ENCODE measurements at places on chromosomes 1 and 21. TPM values are rescaled to one million over a fixed set of nuclear protein-coding genes. Genes with fewer than 3 reads are reported as not detected.
A peak's percentile ranks its signal among the peaks of the same experiment; 100 is the strongest.

Gene PRR9
- total RNA-seq: not detected

Gene C2CD4D
- total RNA-seq: 0.96 TPM

Gene CBS
- 23.3 TPM for total RNA-seq

Gene MCOLN2
- 60.6 TPM for total RNA-seq

Gene ARV1
- total RNA-seq: 16.0 TPM

Gene UQCRHL
- 1.6 TPM for total RNA-seq

Gene CHRM3
- not detected for total RNA-seq

Gene KCNN3
- not detected for total RNA-seq

DNA sequence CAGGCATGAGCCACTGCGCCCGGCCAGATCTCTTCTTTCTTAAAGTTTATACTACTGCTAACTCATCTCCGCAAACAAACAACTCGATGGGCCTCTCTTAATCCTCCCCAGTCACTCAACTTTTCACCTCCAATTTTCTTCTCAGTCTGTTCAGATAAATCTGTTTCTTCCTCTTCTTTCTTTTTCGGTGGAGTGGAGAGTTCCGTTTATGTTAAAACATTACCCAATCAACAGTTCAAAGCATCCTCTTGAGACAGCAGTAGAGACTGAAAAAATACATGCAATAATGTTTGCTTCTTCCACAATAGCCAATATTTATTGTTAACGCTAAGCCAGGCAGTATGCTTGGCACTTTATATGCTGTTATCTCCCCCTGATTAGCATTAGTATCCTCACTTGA, 1.4 kb upstream of the ANKRD13C start:
- peaks cover 39% of the 10 kb centered on the region for H3K4me1 ChIP-seq
- H3K36me3 ChIP-seq: peaks cover 17% of the 10 kb centered on the region
- DNase-seq: no peak
- H3K27me3 ChIP-seq: no peaks in the 10 kb centered on the region
- H3K27ac ChIP-seq: peak overlapping the region; percentile 99

- H3K27ac ChIP-seq: no peak overlapping the region
- peaks cover 9% of the 10 kb centered on the region for H3K4me1 ChIP-seq
- no peaks in the 10 kb centered on the region for H3K36me3 ChIP-seq
- DNase-seq: no peak
- no peaks in the 10 kb centered on the region for H3K27me3 ChIP-seq
- H3K4me3 ChIP-seq: no peak overlapping the region
Measured at GRCh38 chr1:89943846-89944781, 50.8 kb upstream of the ZNF326 start.

GRCh38 chr1:246705368-246705767, 18.8 kb upstream of the SCCPDH start:
- DNase-seq: no peak
- H3K36me3 ChIP-seq: no peaks in the 10 kb centered on the region
- H3K4me1 ChIP-seq: peaks cover 24% of the 10 kb centered on the region
- peaks cover 8% of the 10 kb centered on the region for H3K27me3 ChIP-seq
- no peak overlapping the region for H3K27ac ChIP-seq
- no peak overlapping the region for H3K4me3 ChIP-seq

DNA sequence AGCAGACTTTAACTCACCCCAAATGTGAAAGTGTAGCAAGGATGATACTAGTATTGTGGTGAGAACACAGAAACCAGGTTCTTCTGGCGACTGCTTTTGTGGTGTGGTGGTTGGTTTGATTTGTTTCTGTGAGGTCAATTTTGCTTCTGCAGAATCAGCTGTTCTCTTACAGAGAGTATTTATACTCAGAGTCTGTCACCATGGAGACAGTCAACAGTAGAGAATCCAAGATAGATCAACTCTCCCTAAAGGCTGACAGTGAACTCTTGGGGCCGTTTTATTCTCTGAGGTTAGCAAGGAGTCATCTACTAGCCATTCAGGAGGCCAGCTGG, at the start of gene CFAP107:
CFAP107 (plus strand) TSS at position 209 of the 332 bp plus-strand sequence. CDS start 231 bp downstream, outside the sequence.
- H3K4me3 ChIP-seq: no peak within 1 kb of the TSS
- H3K27ac ChIP-seq: no peak within 1 kb of the TSS
- H3K4me1 ChIP-seq: peaks cover 9% of the 10 kb centered on the region

GRCh38 chr1:214467078-214467585, 84.3 kb downstream of the PTPN14 start:
- H3K4me1 ChIP-seq: no peaks in the 10 kb centered on the region
- DNase-seq: no peak
- H3K36me3 ChIP-seq: no peaks in the 10 kb centered on the region
- peaks cover 21% of the 10 kb centered on the region for H3K27me3 ChIP-seq
- H3K27ac ChIP-seq: no peak overlapping the region
- H3K4me3 ChIP-seq: no peak overlapping the region

DNA sequence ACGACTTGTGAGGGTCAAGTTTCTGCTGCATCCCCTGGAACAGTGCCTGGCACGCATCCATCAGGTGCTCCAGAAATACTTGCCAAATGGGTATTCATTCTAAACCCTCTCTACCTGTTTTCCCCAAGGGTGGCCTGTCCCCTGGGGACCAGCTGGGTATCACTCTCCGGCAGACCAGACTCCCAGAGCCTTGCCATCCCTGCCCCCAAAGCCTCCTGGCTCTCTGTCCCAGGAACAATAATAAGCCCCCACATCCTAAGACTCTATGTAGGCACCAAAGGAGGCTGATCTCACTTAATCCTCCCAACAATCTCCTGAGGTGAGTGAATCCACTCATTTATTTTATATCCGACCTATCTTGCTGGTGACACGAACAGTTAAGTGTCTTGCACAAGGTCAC, 96.7 kb downstream of the MRPL37 start:
- H3K36me3 ChIP-seq: no peaks in the 10 kb centered on the region
- H3K27me3 ChIP-seq: no peaks in the 10 kb centered on the region
- no peak for DNase-seq

DNA sequence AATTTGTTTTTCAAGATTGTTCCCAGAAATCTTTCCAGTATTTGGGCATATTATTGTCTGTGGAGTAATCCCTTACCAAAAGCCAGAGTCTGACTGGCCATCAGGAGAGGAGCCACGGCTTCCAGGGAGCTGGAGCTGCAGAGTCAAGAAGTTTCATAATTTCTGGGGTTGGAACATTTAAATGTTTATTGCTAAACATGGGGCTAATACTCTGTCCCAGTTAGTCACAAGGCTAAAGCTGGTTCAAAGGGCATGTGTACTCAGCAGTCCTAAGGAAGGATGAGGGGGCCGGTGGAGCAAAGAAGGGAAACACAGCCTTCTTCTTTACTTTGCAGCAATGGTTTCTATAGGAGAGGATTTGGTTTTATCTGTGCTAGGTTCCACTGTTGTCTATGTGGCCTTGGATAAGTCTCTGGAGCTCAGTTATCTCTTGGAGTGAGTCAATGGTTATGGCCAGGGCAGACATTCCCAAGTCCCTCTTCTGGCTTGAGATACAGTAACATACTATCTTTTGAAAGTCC, 9.5 kb downstream of the DENND2D start:
- peaks cover 88% of the 10 kb centered on the region for H3K4me1 ChIP-seq
- H3K36me3 ChIP-seq: peaks cover 92% of the 10 kb centered on the region
- no peak for DNase-seq
- no peak overlapping the region for H3K4me3 ChIP-seq

- H3K4me1 ChIP-seq: peaks cover 16% of the 10 kb centered on the region
- no peaks in the 10 kb centered on the region for H3K36me3 ChIP-seq
- peak; percentile 82 for DNase-seq
- H3K27me3 ChIP-seq: peaks cover 54% of the 10 kb centered on the region
Measured at GRCh38 chr1:197902454-197903195, at the start of gene C1orf53. TSS of gene C1orf53 (plus strand) at chr1:197902630. CDS start at chr1:197902650, 20 bp downstream.

DNA sequence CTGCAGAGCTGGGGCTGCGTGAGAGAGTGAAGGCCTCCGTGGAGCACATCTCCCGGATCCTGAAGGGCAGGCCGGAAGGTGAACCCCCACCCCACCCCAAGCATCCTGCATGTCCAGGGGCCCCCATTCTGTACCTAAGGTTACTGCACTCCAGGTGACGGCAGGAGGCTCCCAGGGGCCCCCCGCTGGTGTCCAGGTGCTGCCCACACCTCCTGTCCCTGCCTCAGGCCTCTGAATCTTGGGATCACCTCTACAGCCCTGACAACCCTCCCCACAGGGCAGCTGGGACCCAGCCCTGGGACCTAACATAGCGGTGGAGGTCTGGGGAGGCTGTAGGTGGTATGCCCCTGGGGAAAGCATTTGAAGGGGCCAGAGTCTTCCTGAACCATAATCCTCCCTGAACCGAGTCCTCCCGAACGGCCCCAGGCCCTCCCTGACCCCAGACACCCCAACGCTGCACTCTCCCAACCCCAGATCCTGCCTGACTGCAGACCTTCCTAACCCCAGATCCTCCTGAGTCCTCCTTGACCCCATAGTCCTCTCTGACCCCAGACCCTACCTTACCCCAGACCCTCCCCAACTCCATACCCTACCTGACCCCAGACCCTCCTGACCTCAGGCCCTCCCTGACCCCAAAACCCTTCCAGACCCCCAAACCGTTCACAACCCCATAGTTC, 33.5 kb downstream of the TRIM11 start:
- H3K4me3 ChIP-seq: no peak overlapping the region
- H3K27me3 ChIP-seq: no peaks in the 10 kb centered on the region
- no peak for DNase-seq
- no peaks in the 10 kb centered on the region for H3K36me3 ChIP-seq
- H3K4me1 ChIP-seq: no peaks in the 10 kb centered on the region

DNA sequence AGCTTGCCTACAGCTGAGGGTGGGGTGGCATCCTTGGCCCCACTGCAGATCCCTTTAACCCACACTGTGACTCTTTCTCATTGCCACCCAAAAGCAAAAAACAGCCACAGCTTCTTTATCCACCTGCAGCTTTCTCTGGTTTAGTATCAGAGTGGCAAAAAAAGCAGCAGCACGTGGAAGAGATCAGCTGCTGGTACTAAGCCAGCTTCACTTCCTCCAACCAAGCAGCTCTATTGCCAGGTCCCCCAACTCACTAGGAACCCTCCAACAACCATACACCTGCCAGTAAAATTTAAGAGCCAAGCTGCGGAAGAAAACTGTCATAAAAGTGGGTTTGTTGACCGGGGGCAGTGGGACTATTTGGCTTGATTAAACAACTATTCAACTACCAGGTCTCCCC, 66.4 kb downstream of the KDM1A start:
- DNase-seq: no peak
- no peaks in the 10 kb centered on the region for H3K4me1 ChIP-seq
- peaks cover 20% of the 10 kb centered on the region for H3K36me3 ChIP-seq
- no peaks in the 10 kb centered on the region for H3K27me3 ChIP-seq

GRCh38 chr21:29350246-29350779, 51.6 kb downstream of the BACH1 start:
- H3K27ac ChIP-seq: no peak overlapping the region
- DNase-seq: no peak
- H3K27me3 ChIP-seq: no peaks in the 10 kb centered on the region

- no peaks in the 10 kb centered on the region for H3K36me3 ChIP-seq
- H3K4me3 ChIP-seq: no peak overlapping the region
- H3K4me1 ChIP-seq: no peaks in the 10 kb centered on the region
Measured at GRCh38 chr1:68103884-68104554, 53.6 kb upstream of the DIRAS3 start.

- no peak overlapping the region for H3K27ac ChIP-seq
- no peaks in the 10 kb centered on the region for H3K36me3 ChIP-seq
- no peaks in the 10 kb centered on the region for H3K27me3 ChIP-seq
- DNase-seq: no peak
- no peak overlapping the region for H3K4me3 ChIP-seq
Measured at GRCh38 chr1:71650119-71650518, 569.3 kb upstream of the ZRANB2 start.

- no peak overlapping the region for H3K4me3 ChIP-seq
- no peak overlapping the region for H3K27ac ChIP-seq
- H3K27me3 ChIP-seq: peaks cover 2% of the 10 kb centered on the region
- H3K4me1 ChIP-seq: no peaks in the 10 kb centered on the region
Measured at GRCh38 chr1:33903210-33903589, 39.3 kb downstream of the HMGB4 start.

GRCh38 chr1:44662683-44663030, 11.6 kb downstream of the TMEM53 start:
- peaks cover 9% of the 10 kb centered on the region for H3K4me1 ChIP-seq
- DNase-seq: no peak
- no peak overlapping the region for H3K27ac ChIP-seq
- no peaks in the 10 kb centered on the region for H3K27me3 ChIP-seq

DNA sequence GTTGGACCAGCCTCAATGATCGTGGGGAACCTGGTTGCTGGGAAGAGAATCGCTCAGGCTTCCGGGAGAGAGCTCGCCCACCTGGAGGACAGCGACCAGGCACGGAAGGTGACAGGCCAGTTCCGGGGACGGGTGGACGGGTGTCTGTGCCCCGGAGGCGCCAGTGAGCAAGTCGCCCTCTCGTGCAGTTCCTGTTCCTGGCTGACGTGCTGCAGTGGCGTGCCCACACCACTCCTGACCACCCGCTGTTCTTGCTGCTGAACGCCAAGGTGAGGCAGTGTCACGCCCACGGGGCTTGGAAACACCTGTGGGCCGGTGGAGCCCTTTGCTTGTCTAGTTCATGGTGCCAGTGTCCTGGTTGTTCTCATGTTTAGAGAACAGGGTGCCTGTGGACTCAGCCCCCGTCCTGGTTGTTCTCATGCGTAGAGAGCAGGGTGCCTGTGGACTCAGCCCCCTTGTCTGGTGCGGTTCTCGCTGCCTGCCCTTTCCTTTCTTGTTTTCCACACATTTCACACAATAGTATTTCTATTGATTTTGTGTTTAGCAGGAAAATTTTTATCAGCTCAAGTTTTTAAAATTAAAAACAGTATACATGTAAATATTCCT, 53.1 kb downstream of the S100B start:
- H3K4me1 ChIP-seq: peaks cover 34% of the 10 kb centered on the region
- DNase-seq: peak; percentile 65
- peak overlapping the region; percentile 87 for H3K27ac ChIP-seq
- H3K4me3 ChIP-seq: peak overlapping the region; percentile 68
- H3K36me3 ChIP-seq: peaks cover 22% of the 10 kb centered on the region

GRCh38 chr1:81287411-81288080, 513.2 kb upstream of the ADGRL2 start:
- H3K4me1 ChIP-seq: no peaks in the 10 kb centered on the region
- no peak for DNase-seq
- H3K27me3 ChIP-seq: no peaks in the 10 kb centered on the region
- H3K36me3 ChIP-seq: no peaks in the 10 kb centered on the region

- H3K36me3 ChIP-seq: no peaks in the 10 kb centered on the region
- H3K4me1 ChIP-seq: peaks cover 2% of the 10 kb centered on the region
- H3K4me3 ChIP-seq: no peak overlapping the region
- H3K27ac ChIP-seq: no peak overlapping the region
- no peak for DNase-seq
- peaks cover 12% of the 10 kb centered on the region for H3K27me3 ChIP-seq
Measured at GRCh38 chr1:1437904-1438376, 2.5 kb downstream of the VWA1 start.

Measured in activated CD8-positive, alpha-beta memory T cell treated with anti-CD3 and anti-CD28 coated beads, Interleukin-2, amount 10 ng/mL, durations not matched to agents 7 days and 5 days (primary cell).